ENCODE measurements at places on chromosomes 2 and 18. TPM values are rescaled to one million over a fixed set of nuclear protein-coding genes. Genes with fewer than 3 reads are reported as not detected.

DNA sequence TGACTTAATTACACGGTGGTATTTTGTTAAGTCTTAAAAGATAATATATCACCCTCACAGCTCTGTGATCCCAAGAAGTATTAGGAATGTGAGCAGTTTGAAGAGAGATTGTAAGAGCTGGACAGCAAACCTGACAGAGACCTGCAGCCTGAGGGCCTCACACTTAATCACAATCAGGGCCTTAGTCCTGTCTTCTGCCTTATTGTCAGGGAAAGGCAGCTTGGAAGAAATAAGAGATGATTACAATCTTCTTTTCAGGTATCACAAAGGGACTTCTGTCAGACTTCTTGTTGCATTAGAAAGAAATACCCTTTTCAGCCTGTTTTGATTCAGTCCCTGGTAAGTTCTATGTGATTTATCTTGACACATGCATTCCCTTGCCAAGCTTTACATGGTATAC lies 1433.8 kb upstream of the SLC39A10 start:
- no peak for DNase-seq

DNA sequence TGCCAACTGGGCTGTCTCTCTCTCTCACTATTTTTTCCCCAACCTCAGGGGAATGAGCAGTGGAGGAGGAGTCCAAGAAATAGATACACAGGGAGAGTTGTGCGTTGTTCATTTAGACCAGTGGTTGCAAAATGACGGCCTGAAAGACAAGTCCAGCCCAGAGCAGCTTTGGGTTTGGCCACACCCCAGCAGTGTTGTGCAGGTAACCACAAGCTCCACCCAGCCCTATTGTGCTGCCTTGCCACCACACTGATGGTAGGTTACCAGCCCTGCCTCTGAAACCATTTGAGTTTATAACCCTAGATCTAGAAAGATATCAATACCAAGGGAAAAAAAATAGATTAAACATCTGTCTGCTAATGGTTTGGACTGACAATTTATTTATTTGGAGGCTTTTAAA lies 144.3 kb downstream of the CMPK2 start:
- DNase-seq, result no peak

Gene OSBPL1A
- total RNA-seq, result 35.1 TPM

DNA sequence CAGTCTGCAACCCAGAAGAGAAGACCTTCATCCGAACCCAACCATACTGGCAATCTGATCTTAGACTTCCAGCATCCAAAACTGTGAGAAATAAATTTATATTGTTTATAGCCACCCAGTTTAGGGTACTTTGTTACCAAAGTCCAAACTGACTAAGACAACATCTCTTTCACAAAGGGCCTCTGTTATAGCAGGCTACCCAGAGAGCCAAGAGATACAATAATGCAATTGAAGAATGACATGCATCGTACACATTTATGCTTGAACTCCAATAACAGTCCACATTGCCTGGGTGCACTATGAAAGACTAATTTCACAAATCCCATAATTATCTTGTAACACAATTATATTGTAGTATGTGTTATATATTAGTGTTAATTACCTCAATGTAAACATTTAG lies 39.1 kb upstream of the ANKRD44 start:
- no peak for DNase-seq

DNA sequence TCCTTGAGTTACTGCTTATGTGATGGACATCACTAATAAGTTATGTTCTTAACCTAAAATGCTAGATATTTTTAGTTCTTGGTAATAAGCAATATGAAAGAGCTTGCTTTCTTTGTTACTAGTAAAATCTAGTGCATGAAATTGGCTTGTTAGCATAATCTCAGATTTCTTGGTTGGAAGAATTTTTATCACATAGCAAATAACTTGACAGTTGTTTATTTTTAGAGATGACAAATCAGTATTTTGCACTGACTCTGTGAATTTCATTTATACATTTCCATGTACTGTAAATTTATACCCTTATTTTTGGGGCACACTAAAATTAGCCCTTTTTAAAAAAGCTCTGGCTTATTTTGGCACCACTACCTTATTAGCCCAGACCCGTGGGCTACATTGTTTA lies 45.6 kb downstream of the LCLAT1 start:
- no peak for DNase-seq

DNA sequence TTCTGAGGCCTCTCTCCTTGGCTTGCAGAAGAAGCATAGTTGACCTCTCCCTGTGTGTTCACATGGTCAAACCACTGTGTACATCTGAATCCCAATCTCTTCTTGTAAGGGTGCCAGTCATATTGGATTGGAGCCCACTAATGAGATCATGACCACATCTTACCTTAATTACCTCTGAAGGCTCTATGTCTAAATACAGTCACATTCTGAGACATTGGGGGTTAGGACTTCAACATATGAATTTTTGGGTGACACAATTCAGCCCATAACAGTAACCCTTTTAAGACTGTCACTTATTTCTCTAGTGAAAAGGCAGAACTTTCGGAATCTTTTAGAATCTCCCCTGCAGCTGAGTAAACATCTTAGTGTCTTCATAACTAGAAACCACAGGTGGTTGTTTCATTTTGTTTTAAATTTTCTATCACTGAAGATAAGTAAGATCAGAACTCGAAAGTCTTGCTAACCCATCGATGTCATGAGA lies 33.3 kb downstream of the BMP10 start:
- no peak for DNase-seq

Measured in thoracic aorta (tissue), 2 donors.